Kidney (tissue), 22 donors: ENCODE measurements at places on chromosomes 4 and X. TPM values are rescaled to one million over a fixed set of nuclear protein-coding genes. Genes with fewer than 3 reads are reported as not detected.

Gene COL4A5
- 23.9 TPM for total RNA-seq

Gene FAM193A
- 29.3 TPM for total RNA-seq

Gene NDP
- total RNA-seq, result not detected

Gene FAAH2
- 17.0 TPM for total RNA-seq

Gene BTC
- total RNA-seq, result 6.0 TPM

Gene LUZP4
- total RNA-seq, result not detected

Gene VCX2
- total RNA-seq, result not detected

Gene DCAF8L1
- total RNA-seq, result not detected

Gene MAML3
- 10.4 TPM for total RNA-seq

Gene SLC9A6
- total RNA-seq, result 14.1 TPM

GRCh38 chr4:42985976-42986375, 93.5 kb downstream of the GRXCR1 start:
- H3K27me3 ChIP-seq, result no peaks in the 10 kb centered on the region
- no peaks in the 10 kb centered on the region for H3K4me1 ChIP-seq
- H3K27ac ChIP-seq, result no peak overlapping the region

DNA sequence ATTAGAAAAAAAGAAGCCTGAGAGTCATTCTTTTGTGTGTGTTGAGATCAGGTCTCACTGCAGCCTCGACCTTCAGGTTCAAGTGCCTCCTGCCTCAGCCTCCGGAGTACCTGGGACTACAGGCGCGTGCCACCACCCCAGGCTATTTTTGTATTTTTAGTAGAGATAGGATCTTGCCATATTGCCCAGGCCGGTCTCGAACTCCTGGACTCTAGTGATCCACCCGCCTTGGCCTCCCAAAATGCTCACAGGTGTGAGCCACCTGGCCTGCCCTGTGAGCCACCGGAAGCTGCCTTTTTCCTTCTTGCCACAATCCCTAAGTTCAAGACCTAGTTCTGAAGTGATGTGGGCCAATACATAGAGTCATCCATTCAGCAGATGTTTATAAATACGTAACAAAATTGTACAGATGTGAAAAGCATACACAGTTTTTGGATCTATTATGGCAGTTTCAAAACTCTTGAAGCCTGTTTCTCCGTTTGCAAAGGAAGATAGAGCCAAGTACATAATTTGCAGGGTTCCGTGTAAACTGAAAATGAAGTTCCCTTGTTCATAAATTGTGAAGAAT, 536 bp upstream of the CTSO start:
- peak overlapping the region; percentile 99 for H3K27ac ChIP-seq
- H3K4me3 ChIP-seq, result peak overlapping the region; percentile 90
- no peaks in the 10 kb centered on the region for H3K4me1 ChIP-seq
- peak; percentile 50 for DNase-seq
- no peaks in the 10 kb centered on the region for H3K27me3 ChIP-seq

- H3K27ac ChIP-seq, result peak overlapping the region; percentile 79
- peak; percentile 72 for DNase-seq
- H3K4me3 ChIP-seq, result peak overlapping the region; percentile 7
- peaks cover 2% of the 10 kb centered on the region for H3K4me1 ChIP-seq
Measured at GRCh38 chr4:13705521-13706041, 78.1 kb upstream of the BOD1L1 start.

- no peak overlapping the region for H3K4me3 ChIP-seq
- no peaks in the 10 kb centered on the region for H3K27me3 ChIP-seq
- peaks cover 34% of the 10 kb centered on the region for H3K4me1 ChIP-seq
- no peaks in the 10 kb centered on the region for H3K36me3 ChIP-seq
Measured at GRCh38 chr4:53011259-53011905, 149.3 kb downstream of the RASL11B start.

- no peaks in the 10 kb centered on the region for H3K36me3 ChIP-seq
- H3K27me3 ChIP-seq, result no peaks in the 10 kb centered on the region
Measured at GRCh38 chr4:173446416-173446815, 47.5 kb upstream of the SCRG1 start.

GRCh38 chr4:102352781-102353180, 7.5 kb upstream of the SLC39A8 start:
- H3K27me3 ChIP-seq, result no peaks in the 10 kb centered on the region
- no peak overlapping the region for H3K27ac ChIP-seq
- no peaks in the 10 kb centered on the region for H3K4me1 ChIP-seq
- no peak for DNase-seq
- no peaks in the 10 kb centered on the region for H3K36me3 ChIP-seq
- H3K4me3 ChIP-seq, result no peak overlapping the region

- H3K4me1 ChIP-seq, result no peaks in the 10 kb centered on the region
- H3K27me3 ChIP-seq, result no peaks in the 10 kb centered on the region
- H3K27ac ChIP-seq, result no peak overlapping the region
- H3K36me3 ChIP-seq, result no peaks in the 10 kb centered on the region
- peak; percentile 42 for DNase-seq
- no peak overlapping the region for H3K4me3 ChIP-seq
Measured at GRCh38 chr4:77093401-77093800, 17.6 kb upstream of the CCNI start.

- H3K27ac ChIP-seq, result no peak overlapping the region
- no peaks in the 10 kb centered on the region for H3K36me3 ChIP-seq
- DNase-seq, result no peak
Measured at GRCh38 chrX:70092247-70092646, 30.0 kb downstream of the OTUD6A start.

DNA sequence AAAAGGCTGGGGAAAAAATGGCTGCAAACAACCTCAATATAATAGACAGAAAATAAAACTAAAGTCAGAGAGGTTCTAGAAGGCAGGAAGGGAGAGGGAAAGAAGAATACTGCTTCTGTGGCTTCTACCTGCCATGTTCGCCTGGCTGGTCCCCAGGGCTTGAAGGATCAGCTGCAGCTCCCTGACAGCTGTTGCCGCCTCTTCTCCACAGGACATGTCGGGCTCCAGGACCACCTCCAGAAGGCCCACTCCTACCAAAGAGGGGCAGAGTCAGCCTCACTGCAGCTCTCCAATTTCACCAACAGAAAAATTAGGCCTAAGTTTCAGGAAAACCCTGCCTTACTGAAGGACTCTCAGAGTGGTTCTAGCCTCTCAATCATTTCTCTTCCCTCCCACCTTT, 44.9 kb downstream of the GATB start:
- no peak overlapping the region for H3K4me3 ChIP-seq
- no peak for DNase-seq
- no peak overlapping the region for H3K27ac ChIP-seq
- H3K27me3 ChIP-seq, result no peaks in the 10 kb centered on the region
- peaks cover 6% of the 10 kb centered on the region for H3K36me3 ChIP-seq

DNA sequence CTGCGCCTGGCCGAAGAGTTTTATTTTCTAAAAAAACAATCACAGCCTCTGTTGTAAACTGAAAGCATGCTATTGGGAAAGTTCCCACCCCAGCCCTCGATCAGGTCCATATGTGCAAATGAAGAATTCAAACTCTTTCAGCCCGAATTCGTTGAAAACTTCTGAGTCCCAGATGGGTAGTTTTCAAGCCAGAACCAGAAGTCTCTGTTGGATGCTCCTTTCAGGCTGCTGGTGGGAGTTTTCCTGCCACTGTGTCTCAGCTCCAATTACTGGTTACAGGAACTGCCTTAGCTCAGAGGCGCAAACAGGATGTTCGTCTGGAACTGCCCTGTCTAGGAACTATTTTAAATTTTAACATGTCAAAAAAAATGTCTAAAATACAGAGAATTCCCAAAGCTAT, 9.3 kb upstream of the ALG13 start:
- H3K27ac ChIP-seq, result no peak overlapping the region
- H3K4me3 ChIP-seq, result no peak overlapping the region

DNA sequence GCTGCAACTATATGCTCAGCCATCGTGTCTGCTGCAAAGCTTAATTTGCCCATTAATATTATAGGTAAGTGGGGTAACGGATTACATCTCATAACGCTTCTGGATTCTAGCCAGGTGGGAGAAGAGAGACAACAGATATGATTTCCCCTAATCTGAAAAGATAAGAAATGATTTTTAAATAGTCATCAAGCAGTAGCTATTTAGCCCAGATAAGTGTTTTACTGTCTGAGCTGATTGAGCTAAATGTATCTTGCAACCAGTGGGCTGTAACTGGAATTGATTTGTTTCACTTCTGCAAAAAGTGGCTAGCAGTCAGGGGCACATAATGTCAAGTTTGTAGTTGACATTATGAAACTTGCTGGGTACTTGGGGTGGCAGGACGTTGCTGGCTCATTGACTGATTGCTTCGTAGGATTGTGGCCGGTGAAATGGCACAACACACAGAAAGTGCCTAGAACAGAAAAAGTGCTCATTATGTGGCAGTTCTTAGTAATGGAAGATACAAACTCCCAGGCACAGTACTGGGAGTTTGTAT, 18.5 kb downstream of the LAP3 start:
- no peak overlapping the region for H3K4me3 ChIP-seq
- no peak for DNase-seq
- H3K36me3 ChIP-seq, result peaks cover 72% of the 10 kb centered on the region
- H3K27ac ChIP-seq, result no peak overlapping the region
- no peaks in the 10 kb centered on the region for H3K4me1 ChIP-seq
- H3K27me3 ChIP-seq, result no peaks in the 10 kb centered on the region

GRCh38 chrX:102515975-102516941, at the start of gene TMSB15A:
Gene TMSB15A, minus strand, starts transcription at chrX:102516739.
- DNase-seq, result peak; percentile 80
- H3K4me3 ChIP-seq, result peak within 1 kb of the TSS; percentile 43
- no peaks in the 10 kb centered on the region for H3K36me3 ChIP-seq
- H3K27ac ChIP-seq, result no peak within 1 kb of the TSS
- no peaks in the 10 kb centered on the region for H3K27me3 ChIP-seq

- H3K4me1 ChIP-seq, result no peaks in the 10 kb centered on the region
- H3K27me3 ChIP-seq, result no peaks in the 10 kb centered on the region
- no peak overlapping the region for H3K4me3 ChIP-seq
- no peaks in the 10 kb centered on the region for H3K36me3 ChIP-seq
- H3K27ac ChIP-seq, result no peak overlapping the region
- peak; percentile 4 for DNase-seq
Measured at GRCh38 chr4:145278341-145279121, 98.1 kb upstream of the OTUD4 start.

DNA sequence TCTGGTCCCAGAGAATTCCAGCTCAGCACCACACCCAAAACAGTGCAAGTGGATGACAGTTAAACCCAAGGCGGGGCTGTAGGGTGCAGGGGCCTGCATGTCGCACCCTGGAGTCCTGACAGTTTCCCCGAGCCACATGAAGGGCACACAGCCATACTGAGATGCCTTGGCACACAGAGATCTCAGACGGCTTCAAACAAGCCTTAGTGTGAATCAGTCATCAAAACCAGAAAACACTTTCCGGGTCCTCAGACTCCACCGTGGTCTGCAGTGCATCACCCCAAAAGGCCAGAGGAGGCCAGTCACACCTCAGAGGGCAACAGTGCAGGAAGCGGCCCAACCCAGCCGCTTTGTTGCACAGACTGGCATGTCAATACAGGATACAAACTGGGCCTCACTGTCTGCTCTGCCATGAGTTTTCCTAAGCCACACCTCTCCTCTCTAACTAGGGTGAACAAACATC, 64.6 kb upstream of the ENPP6 start:
- no peaks in the 10 kb centered on the region for H3K4me1 ChIP-seq
- no peak overlapping the region for H3K4me3 ChIP-seq
- no peak for DNase-seq
- H3K27ac ChIP-seq, result no peak overlapping the region
- no peaks in the 10 kb centered on the region for H3K36me3 ChIP-seq
- H3K27me3 ChIP-seq, result no peaks in the 10 kb centered on the region

DNA sequence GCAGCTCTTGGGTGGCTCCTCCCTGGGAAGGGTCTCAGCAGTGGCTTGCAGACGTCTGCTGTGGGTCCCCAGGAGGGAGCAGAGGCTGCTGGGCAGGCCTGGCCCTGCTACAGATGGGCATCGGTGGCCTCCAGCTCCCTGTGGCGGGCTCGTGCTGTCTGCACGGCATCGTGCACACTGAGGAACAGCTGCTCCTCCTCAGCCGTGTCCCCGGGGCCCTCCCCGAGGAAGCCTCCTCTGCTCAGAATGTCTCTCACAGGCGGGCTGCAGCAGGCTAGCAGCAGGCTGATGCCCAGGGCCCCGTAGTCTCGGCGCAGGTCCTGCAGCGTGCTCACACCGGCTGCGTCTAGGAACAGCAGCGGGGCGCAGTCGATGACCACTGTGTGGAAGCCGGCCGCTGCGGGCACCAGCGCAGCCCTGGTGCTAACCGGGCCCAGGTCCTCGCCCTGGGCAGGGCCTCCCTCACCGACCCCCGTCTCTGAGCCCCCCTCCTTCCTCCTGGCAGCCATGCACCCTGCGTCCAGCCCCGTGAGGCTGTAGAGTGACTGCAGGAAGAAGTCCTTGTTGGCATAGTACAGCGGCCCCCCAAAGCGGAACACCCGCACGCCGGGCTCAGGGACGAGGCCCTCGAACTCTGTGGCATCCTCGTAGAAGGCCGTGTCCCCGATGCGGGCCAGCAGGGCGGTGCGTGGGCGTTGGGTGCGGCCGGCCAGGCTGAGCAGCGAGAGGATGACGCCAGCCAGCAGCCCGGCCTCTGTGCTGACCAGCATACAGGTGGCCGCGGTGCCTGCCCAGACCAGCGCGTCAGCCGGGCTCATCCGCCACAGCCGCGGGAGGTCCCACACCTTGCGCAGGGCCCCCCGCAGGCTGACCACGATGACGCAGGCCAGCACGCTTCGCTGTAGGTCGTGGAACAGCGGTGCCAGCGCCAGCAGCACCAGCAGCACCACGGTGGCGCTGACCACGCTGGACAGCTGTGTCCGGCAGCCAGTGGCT, 2.2 kb downstream of the IDUA start:
- no peaks in the 10 kb centered on the region for H3K27me3 ChIP-seq
- H3K27ac ChIP-seq, result no peak overlapping the region
- H3K4me3 ChIP-seq, result no peak overlapping the region
- DNase-seq, result no peak

DNA sequence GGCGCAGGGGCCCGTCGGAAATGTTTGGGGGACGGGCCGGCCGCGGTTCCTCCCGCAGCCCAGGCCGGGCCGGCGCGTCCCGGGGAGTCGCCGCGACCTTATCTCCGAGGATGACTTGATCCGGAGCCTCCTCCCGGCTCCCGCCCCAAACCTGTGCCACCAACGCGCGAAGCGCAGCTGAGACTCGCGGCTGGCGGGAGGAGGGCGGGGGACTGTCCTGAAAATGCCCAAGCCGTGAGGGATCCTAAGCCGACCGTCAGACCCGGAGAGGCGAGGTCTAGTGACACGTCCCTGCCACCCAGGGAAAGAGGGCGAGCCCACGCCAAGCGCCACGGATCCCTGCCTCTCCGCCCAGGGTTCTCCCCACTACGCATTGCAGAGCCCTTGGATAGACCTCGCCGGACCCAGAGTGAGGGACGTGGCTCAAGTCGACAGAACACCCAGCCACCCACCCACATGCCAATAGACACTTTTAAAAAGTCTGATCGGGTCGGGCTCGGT, 26.9 kb downstream of the UTP14A start:
- no peaks in the 10 kb centered on the region for H3K4me1 ChIP-seq
- H3K36me3 ChIP-seq, result no peaks in the 10 kb centered on the region
- peak; percentile 53 for DNase-seq

GRCh38 chr4:6992728-6993677, 50.2 kb upstream of the TADA2B start:
- H3K4me1 ChIP-seq, result peaks cover 16% of the 10 kb centered on the region
- no peak overlapping the region for H3K27ac ChIP-seq
- H3K4me3 ChIP-seq, result no peak overlapping the region
- DNase-seq, result peak; percentile 78
- no peaks in the 10 kb centered on the region for H3K27me3 ChIP-seq
- peaks cover 8% of the 10 kb centered on the region for H3K36me3 ChIP-seq
